IMR-90 (cell line): ENCODE measurements at places on chromosomes 2 and 18. TPM values are rescaled to one million over a fixed set of nuclear protein-coding genes. Genes with fewer than 3 reads are reported as not detected.

LIMS4 gene
- 2.5 and 3.6 TPM in 2 replicates for total RNA-seq

MRPL44 gene
- total RNA-seq: 20.1 and 30.3 TPM in 2 replicates

FAP gene
- 71.0 and 93.9 TPM in 2 replicates for total RNA-seq

GRCh38 chr2:126657148-126657635 lies 1.2 kb downstream of the GYPC start:
- peak; percentile 98 for DNase-seq

DNA sequence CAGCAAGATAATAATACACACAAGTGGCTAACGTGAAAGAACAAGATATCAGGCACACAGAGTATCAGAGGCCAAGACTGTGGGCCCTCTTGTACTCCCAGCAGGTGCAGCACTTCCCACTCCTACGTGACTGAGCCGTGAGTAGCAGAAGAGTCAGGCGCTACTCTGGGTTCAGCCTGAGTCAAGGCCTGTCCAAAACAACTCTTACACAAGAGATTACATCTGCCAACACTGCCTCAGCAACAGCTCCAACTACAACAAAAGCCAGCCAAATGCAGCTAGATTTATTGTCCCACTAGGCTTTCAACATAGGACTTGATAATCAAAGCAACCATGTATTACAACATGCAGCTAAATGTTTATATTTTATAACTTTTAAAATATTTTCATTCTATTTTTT lies 56.2 kb downstream of the ITSN2 start:
- peak; percentile 97 for DNase-seq

- DNase-seq: no peak
These were observed 1286.2 kb downstream of the SUCLG1 start for GRCh38 chr2:83172841-83173240.

- DNase-seq: no peak
These were observed 484 bp upstream of the DARS1 start for GRCh38 chr2:135985826-135986393.

DNA sequence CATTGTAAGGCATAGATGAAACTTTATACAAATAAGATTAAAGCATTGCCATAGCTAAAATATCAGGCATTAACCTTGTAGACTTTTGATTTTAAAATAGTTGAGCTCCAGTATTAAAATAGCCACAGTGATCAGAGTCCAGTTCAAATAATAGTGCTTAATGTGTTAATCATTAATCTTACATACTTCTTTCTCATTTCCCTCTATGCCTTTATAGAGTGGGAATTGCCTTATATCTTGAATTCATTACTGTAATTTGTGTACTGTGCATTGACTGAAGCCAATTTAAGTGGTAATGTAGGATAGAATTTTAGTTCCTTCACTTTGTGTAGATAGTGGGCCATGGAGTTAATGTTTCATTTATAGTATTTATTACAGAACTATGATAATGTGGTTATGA lies 549.2 kb upstream of the VWC2L start:
- DNase-seq: peak; percentile 1

DNA sequence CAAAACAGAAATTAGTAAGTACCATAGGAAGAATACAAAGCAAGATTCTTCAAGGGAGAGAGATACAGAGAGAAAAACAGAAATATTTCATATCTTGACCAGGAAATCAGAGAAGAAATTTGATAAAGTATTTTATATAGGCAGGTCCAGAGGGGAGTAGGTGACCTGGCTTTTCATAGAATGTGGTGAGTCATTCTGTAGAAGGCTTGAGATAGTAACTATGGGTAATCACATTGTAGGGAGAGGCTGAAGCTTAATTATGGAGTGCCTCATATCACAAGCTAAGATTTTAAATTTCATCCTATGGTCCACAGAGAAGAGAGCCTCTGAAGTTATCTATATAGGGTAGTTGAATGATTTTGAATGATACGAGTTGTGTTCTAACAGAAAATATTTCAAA lies 195.0 kb upstream of the CYRIA start:
- no peak for DNase-seq

- no peak for DNase-seq
These were observed 250 bp upstream of the CHST10 start for GRCh38 chr2:100417711-100418124.

GRCh38 chr2:39542523-39542922 lies 105.4 kb upstream of the MAP4K3 start:
- no peak for DNase-seq

GRCh38 chr2:147679955-147680531 lies 164.8 kb upstream of the ACVR2A start:
- DNase-seq: no peak

DNA sequence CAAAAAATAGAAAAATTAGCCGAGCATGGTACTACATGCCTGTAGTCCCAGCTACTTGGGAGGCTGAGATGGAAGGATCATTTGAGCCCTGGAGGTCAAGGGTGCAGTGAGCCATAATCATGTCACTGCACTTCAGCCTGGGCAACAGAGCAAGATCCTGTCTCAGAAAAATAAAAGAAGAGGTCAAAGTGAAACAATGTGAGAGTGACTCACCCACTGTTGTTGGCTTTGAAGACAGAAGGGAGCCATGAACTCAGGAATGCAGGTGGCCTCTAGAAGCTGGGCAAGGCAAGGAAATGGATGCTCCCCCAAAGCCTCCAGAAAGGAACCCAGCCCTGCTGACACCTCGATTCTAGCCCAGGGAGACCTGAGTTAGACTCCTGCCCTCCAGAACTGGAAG lies 3.7 kb upstream of the TMEM214 start:
- no peak for DNase-seq

- DNase-seq: no peak
These were observed 35.3 kb downstream of the SH3BP4 start for GRCh38 chr2:234986876-234987720.
